Stimulated activated CD4-positive, alpha-beta T cell treated with anti-CD3 and anti-CD28 coated beads, TNF-alpha, amount 100 ng/mL, for 4 hours (primary cell): ENCODE measurements at places on chromosomes 6 and 20.
A peak's percentile ranks its signal among the peaks of the same experiment; 100 is the strongest.

- no peak for DNase-seq
These were observed 7.6 kb downstream of the CD93 start for GRCh38 chr20:23078351-23079015.

DNA sequence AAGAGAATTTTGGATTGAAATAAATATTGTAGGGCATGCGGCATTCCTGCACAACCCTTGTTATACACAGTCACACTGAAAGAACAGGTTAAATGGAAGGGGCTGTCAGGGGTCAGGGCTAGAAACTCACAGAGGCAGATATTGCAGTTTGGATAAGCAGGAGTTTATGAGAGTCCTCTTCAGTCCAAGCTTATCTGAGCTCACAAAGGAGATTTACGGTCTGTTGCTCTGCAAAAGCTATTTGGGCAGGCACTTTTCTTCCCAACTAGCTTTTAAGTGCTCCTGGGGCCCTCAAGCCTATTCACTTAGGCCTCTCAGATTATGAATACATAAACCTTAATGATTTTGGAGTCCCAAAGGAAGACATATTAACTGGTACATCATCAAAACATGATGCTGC is 156.2 kb downstream of the SOX4 start:
- no peak for DNase-seq

DNA sequence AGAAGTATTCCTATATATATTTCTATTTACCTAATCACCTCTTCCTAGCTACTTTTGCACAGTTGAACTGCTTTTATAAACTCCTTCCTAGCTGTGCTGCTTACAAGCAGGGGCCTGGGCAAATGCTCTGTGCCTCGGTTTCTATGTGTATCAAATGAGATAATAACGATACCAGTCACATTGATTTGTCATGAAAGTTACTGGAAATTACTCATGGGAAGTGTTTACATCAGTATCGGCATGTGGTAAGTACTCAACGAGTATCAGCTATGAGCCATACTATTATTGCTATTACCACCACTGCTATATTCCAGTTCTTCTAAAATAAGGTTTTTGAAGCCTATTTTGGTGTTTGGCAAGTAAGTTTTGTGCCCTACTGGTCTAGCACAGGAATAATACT is 4.9 kb downstream of the LAMA4 start:
- DNase-seq: no peak

DNA sequence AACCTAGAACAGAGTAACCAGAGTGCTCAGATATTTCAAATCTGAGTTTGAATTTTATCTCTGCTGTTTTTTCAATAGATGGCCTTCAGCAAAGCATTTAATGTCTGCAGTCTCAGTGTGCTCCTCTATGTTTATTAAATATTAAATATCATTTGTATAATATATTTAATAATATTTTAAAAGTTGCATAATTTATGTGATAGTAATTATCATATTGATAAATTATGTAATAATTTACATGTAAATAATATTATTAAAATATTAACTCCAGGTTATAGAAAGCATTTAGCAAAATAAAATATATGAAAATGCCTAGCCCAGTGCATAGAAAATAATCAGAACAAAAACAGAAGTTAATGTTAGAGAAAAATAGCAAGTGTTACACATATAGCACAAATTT is 930.0 kb upstream of the SLC35B3 start:
- DNase-seq: no peak

DNA sequence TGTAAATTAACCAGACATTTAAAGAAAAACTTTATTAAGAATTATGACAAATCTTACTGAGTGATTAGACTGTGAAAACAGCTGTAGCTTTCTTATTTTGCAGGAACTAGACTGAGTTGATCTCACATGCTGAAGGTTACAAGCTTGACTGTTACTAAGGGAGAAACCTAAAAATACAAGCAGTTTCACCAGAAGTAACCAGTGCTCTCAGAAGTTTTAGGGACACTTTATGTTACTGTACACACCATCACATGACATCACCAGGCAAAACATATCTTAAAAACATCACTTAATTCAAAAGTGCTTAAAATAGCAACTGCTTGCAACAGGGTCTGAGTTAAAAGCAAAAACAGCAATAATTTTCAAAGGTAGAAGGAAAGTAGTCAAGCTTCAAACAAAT is 5.4 kb downstream of the FBXO30 start:
- DNase-seq: no peak

- no peak for DNase-seq
These were observed 10.3 kb downstream of the ZNF337 start for GRCh38 chr20:25686081-25687067.

GRCh38 chr6:83883240-83883639 is 23.8 kb downstream of the CYB5R4 start:
- no peak for DNase-seq

DNA sequence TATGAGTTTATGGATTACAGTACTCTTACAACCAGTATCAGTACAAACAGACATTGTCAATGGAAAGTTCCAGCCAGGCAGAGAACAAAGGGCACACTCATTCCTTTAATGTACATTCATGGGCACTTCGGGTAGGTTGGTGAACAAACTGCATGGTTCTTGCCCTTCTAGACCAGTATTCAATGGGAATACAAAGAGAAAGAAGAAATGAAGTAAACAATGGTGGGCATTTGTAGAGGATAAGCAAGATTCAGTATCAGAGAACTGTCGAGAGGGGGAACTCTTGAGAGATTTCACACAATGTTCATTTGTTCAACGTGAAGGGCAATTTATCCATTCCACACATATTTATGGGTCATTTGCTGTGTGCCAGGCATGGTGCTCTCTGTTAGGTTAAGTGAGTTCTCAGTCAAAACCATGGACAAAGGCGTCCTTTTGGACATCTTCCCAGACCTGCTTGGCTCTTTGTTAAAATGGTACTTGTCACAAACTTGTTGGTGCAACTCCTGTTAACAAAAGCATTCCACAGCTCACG is 714.8 kb downstream of the DHX35 start:
- DNase-seq: no peak

GRCh38 chr20:53738945-53739798 is 145.5 kb upstream of the ZNF217 start:
- DNase-seq: no peak

GRCh38 chr6:128275030-128275429 is 245.4 kb downstream of the PTPRK start:
- no peak for DNase-seq

DNA sequence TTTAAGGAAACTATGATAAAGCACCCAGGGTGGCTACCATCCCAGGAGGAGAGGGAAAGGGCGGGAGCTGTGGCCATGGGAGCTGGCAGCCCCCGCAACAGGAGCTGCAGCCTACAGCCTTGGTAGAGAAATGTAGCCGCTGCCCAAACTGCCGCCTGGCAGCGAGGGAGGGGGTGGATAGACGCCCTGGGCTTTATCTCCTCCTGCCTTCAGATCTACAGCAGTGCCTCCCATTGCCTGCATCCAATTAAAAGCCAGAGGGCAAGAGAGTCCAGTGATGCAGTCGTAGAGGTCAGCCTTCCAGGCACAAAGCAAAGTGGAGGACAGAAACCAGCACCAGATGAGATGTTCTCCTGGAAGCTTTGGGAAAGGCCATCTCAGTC is 35.0 kb upstream of the ZFAND3 start:
- DNase-seq: no peak

- no peak for DNase-seq
These were observed 862 bp downstream of the UCKL1 start for GRCh38 chr20:63955281-63955826.

DNA sequence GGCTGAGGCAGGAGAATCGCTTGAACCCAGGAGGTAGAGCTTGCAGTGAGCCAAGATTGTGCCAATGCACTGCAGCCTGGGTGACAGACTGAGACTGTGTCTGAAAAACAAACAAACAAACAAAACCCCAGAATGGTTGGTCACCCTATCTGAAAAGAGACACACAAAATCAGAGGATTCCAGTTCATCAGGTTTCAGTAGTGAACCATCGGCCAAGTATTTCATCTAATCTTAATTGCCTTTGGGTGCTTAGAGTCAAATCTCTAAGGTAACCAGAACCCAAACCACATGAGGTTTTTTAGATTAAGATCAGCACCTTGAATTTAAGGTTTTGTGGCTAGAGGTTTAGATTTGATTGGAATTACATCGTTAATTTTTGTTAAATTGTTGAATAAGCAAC is 8.3 kb upstream of the ZBTB2 start:
- DNase-seq: no peak

DNA sequence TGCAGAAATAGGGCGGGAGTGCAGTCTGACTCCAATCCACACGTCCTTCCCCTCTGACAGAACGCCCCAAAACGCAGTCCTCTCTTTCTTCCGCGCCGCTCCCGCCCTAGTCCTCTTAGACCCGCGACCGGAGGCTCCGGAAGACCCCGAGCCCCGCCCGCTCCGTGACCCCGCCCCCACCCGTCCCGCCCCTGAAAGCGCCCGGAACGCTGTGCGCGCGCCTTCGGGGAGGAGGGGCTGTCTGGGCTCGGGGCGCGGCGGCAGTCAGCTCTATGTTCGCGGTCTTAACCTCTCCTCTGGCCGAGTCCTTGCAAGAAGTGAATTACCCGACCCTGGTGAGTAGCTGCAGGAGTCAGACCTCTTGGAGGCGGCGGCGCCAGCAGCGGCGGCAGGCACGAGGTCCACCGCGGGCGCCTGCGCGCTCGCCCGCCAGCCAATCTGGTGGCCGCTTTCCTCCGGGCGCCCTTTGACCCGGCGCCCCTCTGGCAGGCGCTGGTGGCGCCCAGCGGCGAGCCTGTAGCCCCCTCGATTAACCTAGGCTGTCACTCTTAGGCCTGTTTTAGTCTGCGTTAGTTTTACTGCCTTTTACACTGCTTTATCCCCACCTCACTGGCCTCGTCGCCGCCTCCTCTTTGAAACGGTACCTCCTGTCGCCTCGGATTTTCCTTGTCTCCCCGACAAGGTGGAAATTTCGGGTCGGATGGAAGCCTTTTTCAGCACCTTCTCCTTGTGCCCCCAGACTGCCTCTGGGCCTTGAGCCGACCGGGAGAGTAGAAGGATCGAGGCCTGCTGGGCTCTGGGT is at the start of gene MANEA:
MANEA (plus strand) TSS at position 232 of the 802 bp plus-strand sequence. CDS start 8,905 bp downstream, outside the sequence.
- DNase-seq: peak; percentile 63

GRCh38 chr6:152240436-152240835 is 396.7 kb downstream of the SYNE1 start:
- no peak for DNase-seq

GRCh38 chr6:135170849-135171248 is 10.3 kb upstream of the MYB start:
- DNase-seq: no peak

- DNase-seq: no peak
These were observed 96.3 kb upstream of the QKI start for GRCh38 chr6:163318071-163318786.

- DNase-seq: no peak
These were observed 37.6 kb upstream of the GFOD1 start for GRCh38 chr6:13524801-13525508.

DNA sequence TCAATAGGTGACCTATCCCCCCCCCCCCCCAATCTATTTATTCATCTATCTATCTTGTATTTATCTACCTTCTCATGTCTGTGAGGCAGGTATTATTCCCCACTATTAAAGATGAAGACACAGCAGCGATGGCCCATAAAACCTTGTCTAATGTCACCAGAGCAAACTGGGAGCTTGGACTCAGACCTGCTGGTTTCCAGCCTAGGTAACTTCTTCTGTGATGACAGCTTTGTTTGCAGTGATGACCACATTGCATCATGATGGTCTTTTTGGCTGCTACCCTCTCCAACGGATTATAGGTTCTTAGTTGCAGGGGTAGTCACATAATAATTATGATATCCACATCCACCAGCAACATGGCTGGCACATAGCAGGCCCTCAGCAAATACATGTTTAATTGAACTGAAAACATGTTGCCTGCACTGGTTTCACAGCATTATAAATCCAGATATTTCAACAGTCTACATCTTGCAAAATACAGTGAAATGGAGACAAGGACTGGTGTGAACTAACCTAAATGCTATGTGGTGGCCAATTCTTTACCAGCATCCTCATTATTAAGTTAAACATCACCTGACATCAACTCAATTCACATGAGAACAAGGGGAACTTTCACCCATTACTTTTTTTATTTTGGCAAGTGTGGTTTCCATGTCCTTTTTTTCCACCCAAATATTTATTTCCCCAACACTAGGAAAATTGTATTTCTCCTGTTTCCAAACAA is 712.5 kb upstream of the NRSN1 start:
- no peak for DNase-seq

GRCh38 chr6:28863604-28864325 is 60.0 kb downstream of the TRIM27 start:
- peak; percentile 84 for DNase-seq

- DNase-seq: no peak
These were observed 54.1 kb upstream of the CAP2 start for GRCh38 chr6:17339308-17339670.

DNA sequence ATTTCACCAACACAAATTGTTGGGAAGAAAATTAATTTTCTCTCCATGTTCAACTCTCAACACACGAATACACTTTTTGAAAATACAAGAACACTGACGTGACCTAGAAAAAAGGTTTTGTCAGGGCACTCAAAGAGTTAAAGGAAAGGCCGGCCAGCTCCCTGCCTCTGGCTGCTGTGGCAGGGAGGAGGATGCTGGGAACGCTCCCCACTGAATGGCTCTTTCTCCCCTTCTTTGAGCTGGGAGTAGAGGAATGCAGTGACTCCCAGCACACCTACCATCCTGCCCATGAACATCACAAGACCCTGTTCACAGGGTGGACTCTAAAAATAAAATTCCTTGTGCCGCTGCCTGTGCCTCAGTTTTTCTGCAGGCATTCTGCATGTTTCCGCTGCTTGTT is 47.0 kb downstream of the MAP3K5 start:
- DNase-seq: no peak

DNA sequence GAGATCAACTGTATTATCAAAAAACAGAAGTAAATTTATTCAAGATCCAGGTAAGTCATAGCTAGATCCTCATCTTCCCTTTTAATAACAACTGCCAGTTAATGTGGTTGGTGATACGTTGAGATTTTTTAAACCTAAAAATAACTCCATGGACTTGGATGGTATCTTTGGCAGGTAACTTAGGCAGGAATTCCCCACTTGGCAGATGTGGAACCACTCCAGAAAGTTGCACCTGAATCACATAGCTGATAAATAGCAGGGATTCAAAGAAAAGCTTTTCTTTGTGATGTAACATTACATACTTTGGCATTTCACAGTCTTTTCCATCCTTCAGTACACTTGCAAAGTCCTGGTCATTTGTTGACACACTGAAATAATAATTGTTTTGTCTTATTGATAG is 62.6 kb downstream of the PRPH2 start:
- DNase-seq: no peak

DNA sequence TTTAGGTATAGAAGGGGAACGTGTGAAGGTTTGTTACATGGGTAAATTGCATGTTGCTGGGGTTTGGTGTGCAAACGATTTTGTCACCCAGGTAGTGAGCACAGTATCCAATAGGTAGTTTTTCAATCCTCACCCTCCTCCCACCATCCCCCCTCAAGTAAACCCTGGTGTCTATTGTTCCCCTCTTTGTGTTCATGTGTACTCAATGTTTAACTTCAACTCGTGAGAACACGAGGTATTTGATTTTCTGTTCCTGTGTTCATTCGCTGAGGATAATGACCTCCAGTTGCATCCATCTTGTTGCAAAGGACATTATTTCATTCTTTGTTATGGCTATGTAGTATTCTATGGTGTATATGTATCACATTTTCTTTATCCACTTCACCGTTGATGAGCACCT is 11.6 kb upstream of the VNN1 start:
- DNase-seq: no peak

- no peak for DNase-seq
These were observed 80.5 kb upstream of the CNR1 start for GRCh38 chr6:88246654-88247053.

GRCh38 chr6:1991332-1991878 is 254.0 kb downstream of the GMDS start:
- DNase-seq: no peak

GRCh38 chr6:53918854-53919510 is 124.2 kb downstream of the LRRC1 start:
- DNase-seq: no peak

GRCh38 chr20:1437235-1437904 is 29.3 kb downstream of the NSFL1C start:
- DNase-seq: peak; percentile 53
